ENCODE measurements at places on chromosomes 12 and 14. TPM values are rescaled to one million over a fixed set of nuclear protein-coding genes. Genes with fewer than 3 reads are reported as not detected.

EMP1 gene
- 29.6 TPM for total RNA-seq

BCAT1 gene
- 37.3 TPM for total RNA-seq

KLHDC1 gene
- total RNA-seq: 0.93 TPM

COCH gene
- total RNA-seq: 1.3 TPM

MRPL52 gene
- 196 TPM for total RNA-seq

C12orf50 gene
- total RNA-seq: 0.07 TPM

KLRD1 gene
- 2.5 TPM for total RNA-seq

C1S gene
- 2.4 TPM for total RNA-seq

CLEC4C gene
- total RNA-seq: not detected

FGF23 gene
- not detected for total RNA-seq

E2F7 gene
- 16.9 TPM for total RNA-seq

LMNTD1 gene
- not detected for total RNA-seq

MIP gene
- total RNA-seq: not detected

AGAP2 gene
- total RNA-seq: 33.4 TPM

CCDC88C gene
- total RNA-seq: 85.9 TPM

AP4S1 gene
- total RNA-seq: 8.5 TPM

EML5 gene
- 1.7 TPM for total RNA-seq

CCDC196 gene
- not detected for total RNA-seq

MUCL1 gene
- not detected for total RNA-seq

RFX4 gene
- not detected for total RNA-seq

SERPINA5 gene
- total RNA-seq: not detected

SCNN1A gene
- total RNA-seq: 0.05 TPM

SLC17A8 gene
- total RNA-seq: not detected

IL25 gene
- not detected for total RNA-seq

LRIG3 gene
- not detected for total RNA-seq

FGF6 gene
- not detected for total RNA-seq

SOAT2 gene
- total RNA-seq: not detected

TMEM233 gene
- not detected for total RNA-seq

CPNE8 gene
- 7.1 TPM for total RNA-seq

OR11G2 gene
- not detected for total RNA-seq

KNTC1 gene
- total RNA-seq: 126 TPM

GPR84 gene
- 2.3 TPM for total RNA-seq

DENR gene
- 87.6 TPM for total RNA-seq

PARP11 gene
- 13.9 TPM for total RNA-seq

ESPL1 gene
- total RNA-seq: 61.2 TPM

RNFT2 gene
- total RNA-seq: 11.8 TPM

CABP1 gene
- not detected for total RNA-seq

REC8 gene
- total RNA-seq: 27.8 TPM

LRTM2 gene
- not detected for total RNA-seq

FAM234B gene
- total RNA-seq: 6.6 TPM

SMIM41 gene
- not detected for total RNA-seq

KLHL33 gene
- 0.05 TPM for total RNA-seq

BORCS5 gene
- total RNA-seq: 34.5 TPM

LARP4 gene
- 128 TPM for total RNA-seq

CKAP4 gene
- total RNA-seq: 5.1 TPM

RBP5 gene
- not detected for total RNA-seq

MYF6 gene
- total RNA-seq: not detected

EFCAB11 gene
- 6.0 TPM for total RNA-seq

NFATC4 gene
- total RNA-seq: not detected

ARID4A gene
- 21.4 TPM for total RNA-seq

All from activated T-helper 1 cell treated with anti-CD3 and anti-CD28 coated beads, Interleukin-12 subunit alpha, Interleukin-12 subunit beta, Interleukin-2, Interleukin-4 antibody, amounts not matched to agents 30 ng/mL and 10 ng/mL and 1 ng/mL, durations not matched to agents 14 hours and 24 hours and 36 hours (primary cell).